Fibroblast of skin of scalp (primary cell): ENCODE measurements at places on chromosomes 1 and 21.

GRCh38 chr1:231695439-231696255 lies 69.1 kb downstream of the DISC1 start:
- peak; percentile 25 for DNase-seq

DNA sequence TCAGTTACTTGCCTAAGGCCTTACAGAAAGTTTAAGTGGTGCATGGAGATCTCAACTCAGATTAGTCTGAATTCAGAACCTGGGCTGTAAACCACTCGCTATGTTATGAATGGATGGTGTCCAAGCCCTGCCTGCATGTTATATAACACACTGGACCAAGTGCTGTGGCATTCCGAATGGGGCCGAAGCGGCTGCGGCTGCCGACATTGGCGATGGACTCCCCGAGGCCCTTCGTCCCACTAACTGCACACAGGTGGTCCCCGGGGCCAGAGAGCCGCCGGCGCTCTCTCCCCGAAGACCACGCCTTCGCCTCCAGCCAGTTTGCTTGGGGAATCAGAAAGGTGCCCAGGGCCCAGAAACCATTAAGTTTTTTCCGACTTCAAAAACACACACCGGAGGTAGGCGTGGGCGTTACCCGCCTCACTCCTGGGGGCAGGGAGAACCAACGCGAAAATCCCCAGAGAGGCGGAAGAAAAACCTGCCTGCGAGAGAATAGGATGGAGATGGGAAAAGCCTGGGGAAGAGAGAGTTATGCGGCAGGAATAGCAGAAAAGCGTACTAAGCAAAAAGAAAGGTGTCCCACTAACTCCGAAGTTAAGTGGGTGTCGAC lies 579 bp upstream of the TENT5C start:
- no peak for DNase-seq

- no peak for DNase-seq
Observed at GRCh38 chr1:24392604-24392946, 21.0 kb downstream of the STPG1 start.

DNA sequence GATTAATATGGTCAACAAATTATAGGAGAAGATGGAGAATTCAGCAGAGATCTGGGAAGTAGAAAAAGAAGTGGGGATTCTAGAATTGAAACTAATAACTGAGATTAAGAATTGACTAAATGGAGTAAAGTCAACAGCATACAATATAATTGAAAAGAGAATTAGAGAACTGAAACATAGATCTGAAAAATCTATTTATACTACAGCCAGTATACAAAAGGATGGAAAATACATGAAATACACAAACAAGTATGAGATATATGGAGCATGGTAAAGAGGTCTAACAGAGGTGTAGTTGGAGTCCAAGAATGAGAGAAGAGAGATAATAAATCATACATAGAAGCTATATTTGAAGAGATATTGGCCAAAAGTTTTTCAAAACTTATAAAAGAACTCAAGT lies 235.2 kb downstream of the FGGY start:
- DNase-seq = no peak

DNA sequence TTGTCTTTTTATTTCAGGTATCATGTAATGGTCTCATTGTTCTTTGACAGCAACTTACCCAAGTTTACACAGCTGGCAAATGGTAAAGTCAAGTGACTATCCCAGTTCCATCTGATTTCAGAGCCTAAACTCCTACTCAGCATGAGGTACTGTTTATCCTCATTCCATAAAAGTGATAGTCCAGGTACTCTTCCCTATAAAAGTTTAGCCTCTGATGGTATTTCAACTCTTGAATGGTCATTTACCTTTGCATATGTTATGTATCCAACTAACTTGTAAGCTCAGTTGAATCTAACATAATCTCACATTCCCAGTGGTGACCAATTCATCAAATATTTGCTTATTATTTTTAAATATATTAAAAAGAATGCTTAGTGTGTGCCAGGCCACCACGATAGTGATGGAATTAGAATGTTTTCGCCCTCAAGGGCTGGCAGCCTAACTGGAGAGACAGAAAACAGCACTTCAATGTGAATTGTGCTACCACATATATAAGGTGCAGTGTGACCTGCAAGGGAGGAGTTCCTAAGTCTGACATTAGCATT lies 307.1 kb downstream of the CTH start:
- peak; percentile 47 for DNase-seq

DNA sequence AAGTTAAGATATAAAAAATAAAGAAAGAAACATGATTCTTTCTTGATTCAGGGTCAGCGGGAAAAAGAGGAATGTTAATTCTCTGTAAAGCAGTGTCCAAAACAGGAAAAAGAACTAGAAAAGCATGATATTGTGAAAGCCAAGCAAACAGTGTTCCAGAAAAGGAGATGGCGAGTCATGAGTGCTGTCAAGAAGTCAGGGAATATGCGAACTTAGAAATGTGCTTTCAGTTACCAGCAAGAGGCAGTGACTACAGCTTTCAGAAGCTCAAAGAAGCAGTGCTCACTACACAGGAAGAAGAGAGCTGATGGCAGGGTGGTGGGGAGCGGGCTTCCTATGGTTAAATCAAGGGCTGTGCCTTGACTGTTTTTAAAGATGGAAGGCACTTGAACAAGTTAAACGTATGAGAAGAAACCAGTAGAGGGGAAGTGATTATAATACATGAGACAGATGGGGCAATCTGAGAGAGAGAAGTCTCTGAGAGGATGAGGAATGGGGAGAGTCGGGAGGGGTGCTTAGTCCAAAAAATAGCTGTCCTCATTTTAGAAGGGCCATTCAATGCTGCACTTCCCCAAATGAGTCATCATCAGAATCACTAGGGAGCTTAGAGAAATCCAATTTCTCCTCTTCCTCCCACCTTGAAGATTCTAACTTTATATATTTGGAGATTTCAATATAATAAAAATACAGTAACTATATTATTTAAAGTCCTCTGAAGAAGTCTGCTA lies 90.4 kb downstream of the KCNK1 start:
- no peak for DNase-seq
